Hematopoietic multipotent progenitor cell treated with erythropoietin and hydrocortisone succinate and interleukin-3 and kit ligand, for 17 days (in vitro differentiated cells): ENCODE measurements at places on chromosomes 13 and 19.

GRCh38 chr13:101016475-101016874 is 341.9 kb upstream of the TMTC4 start:
- no peak for DNase-seq

- no peak for DNase-seq
Measured at GRCh38 chr13:86174622-86175021, 375.4 kb upstream of the SLITRK6 start.

- DNase-seq, result no peak
Measured at GRCh38 chr13:97116754-97117153, 105.4 kb upstream of the MBNL2 start.

DNA sequence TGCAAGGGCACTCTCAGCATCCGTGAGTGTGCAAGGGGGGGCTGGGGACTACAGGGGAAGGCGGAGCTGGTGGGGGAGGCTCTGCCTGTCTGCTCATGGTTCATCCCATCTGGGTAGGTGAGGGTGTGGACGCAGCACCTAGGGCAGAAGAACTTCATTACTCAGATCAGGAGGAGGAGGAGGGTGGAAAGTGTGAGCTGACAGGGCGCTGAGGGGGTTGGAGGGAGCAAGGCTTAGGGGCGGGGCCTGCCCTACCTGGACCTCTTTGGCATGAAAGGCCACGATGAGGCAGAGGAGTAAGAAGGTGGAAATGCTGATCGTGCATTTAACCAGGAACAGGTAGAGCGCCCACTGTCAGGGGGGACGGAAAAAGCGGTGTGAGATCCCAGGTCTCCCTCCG is 4.5 kb downstream of the KCNN4 start:
- peak; percentile 59 for DNase-seq

DNA sequence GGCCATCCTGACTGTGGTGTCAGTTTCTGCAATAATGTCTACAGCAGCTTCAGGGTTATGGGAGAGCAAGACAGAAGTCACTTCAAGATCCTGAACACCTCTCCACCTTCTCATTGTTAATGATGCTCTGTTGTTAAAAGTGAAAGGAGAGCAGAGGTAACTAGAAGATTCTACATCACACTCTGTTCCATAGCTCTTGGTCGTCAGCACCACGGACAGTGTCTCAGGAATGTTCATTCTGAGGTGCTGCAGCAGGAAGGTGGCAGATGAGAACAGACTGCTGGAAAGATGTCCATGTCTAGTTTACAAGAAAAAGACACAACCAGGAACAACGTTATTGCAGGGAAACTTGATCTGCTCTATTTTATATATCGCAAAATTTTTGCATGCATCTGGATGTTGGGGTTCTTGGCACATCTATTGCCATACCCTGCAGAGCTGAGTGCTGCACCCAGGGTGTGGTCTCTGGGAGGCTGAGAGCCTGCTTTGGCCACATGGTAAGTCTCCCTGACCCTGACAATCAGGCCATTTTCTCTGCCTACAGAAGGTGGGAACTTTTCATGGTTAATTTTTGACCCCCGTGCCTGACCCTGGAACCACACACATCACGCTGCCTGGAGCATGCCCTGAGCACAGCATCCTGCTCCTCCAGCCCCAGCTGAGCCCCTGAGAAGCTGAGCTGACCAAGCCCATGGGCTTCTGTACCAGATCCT is 12.7 kb downstream of the CEACAM21 start:
- DNase-seq, result no peak

- DNase-seq, result peak; percentile 46
Measured at GRCh38 chr13:48975101-48975855, 434 bp upstream of the FNDC3A start.

DNA sequence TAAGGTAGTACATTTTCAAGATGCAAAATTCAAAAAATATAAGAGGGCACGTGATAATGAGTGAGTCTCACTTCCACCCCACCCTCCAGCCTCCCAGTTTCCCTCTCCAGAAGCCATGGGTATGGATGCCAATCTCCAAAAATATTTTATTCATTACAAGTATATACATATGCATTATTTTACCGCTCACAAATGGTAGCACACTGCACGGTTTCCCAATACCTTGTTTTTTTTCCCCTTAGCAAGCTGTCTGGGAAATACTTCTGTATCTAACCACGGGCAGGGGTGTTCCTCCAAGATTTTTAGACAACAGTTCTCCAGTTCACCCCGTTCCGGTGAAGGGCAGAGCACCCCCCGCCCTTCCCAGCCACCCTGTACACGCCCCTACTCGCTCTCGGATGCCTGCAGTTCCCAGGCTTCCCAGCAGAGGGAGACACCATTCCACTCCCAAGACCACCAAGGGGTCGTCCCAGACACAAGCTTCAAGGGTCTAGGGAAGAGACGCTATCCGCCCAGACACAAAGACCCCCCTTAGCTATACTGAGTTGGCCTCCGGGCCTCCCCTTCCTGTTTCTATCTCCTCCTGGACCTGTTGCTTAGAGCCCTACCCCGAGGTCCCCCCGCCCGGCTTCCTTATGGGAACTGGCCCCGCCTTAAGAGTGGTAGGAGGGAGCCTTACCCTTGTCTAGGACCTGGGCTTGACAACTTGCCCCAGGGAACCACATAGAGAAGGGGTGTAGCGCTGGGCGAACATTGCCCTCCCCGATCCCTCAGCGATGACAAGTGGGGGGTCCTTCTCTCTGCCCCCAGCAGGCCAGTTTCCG is 1.1 kb upstream of the FXYD3 start:
- DNase-seq, result peak; percentile 70

DNA sequence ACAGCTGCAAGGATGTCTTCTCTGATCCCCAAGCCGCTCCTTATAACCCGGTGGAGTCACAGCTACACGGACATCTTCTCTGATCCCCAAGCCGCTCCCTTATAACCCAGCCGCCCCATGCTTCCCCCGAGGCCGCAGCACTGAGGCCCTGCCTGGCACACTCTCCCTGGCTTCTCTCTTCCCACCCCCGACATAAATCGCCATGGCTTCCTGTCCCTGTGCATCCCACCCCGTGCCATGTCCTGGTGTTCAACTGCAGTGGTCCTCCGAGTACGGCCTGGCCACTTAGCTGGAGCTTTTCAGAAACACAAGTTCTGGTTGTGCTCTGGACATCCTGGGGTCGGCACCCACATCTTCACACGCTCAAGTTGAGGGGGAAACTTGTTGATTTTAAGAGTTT is 60.4 kb downstream of the RASA3 start:
- DNase-seq, result no peak

GRCh38 chr19:40465025-40465556 is 454 bp downstream of the BLVRB start:
- DNase-seq, result no peak

- DNase-seq, result no peak
Measured at GRCh38 chr13:41520660-41521630, 63.6 kb downstream of the RGCC start.

- no peak for DNase-seq
Measured at GRCh38 chr13:51912511-51913225, 50.9 kb downstream of the CCDC70 start.
